Eye (tissue), 1 donor: ENCODE measurements at places on chromosomes 1 and 21.

GRCh38 chr1:91243171-91243570 lies 161.5 kb downstream of the HFM1 start:
- DNase-seq, result no peak

GRCh38 chr1:64098846-64099582 lies 104.4 kb upstream of the UBE2U start:
- DNase-seq, result no peak

DNA sequence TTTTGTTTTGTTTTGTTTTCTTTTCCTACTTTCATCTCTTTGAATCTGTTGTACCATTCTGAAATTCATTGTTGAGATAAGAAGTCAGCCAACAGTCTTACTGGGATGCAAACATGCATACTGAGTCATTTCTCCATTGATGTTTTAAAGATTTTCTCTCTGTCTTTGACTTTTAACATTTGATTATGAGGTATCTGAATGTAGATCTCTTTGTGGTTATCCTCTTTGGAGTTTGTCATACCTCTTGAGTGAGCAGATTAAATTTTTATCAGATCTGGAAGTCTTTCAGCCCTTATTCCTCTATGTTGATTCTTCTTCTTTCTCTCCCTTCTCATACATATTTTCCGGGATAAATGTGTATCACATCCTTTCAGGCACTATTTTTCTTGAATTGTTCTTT lies 406.9 kb upstream of the NCAM2 start:
- no peak for DNase-seq

GRCh38 chr21:40242586-40243265 lies 375.5 kb downstream of the PCP4 start:
- no peak for DNase-seq

GRCh38 chr1:16243936-16244649 lies 7.1 kb upstream of the CPLANE2 start:
- peak; percentile 94 for DNase-seq

DNA sequence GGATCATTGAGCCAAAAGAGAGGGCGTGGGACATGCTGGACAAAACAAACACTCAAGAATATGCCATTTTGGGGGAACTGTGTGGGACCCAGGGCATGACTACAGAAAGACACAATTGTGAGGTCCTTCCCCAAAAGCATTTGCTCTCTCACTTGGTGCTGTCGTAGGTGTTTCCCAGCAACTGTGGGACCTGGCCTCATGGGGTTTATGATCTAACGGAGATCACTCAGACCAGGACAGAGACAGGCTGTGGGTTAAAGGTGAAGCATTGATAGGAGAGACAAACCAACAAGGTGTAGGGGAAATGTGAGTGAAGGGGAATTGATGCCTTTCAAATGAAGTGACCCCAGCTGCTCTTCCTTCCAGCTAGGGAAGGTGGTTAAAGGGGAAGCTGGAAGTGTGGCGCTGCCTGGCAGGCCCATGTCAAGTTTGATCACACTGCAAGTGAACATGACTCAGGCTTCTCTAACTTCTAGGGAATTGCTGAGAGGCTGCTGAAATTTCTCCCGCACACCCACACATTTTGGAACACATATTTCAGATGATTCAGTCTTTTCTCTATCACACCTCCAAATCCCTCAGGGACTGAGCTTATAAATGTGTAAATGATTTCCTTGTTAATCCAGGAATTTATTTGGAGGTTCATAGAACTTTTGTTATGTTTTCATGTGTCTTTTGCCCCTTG lies 30.2 kb downstream of the TRAF5 start:
- DNase-seq, result no peak

DNA sequence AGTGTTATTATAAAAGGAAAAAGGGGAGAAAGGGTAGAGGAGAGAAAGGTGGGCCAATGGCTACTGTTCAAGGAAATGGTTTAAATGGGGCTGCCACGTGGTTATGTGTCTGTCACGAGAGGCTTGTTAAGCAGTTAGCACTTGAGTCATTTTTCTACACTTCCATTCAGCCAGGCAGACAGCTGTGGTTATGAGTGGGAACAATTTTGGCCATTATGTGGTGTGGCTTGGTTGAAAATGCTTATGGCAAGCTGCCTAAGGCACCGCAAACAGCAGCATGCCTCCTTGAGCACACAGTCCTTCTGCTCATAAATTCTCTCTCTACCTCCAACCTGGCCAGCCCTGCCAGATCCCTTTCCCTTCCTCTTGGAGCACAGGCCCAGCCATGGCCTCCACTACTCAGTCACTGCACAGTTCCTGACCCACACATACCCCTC lies 3.2 kb upstream of the SRM start:
- no peak for DNase-seq

GRCh38 chr1:112954017-112954650 lies 1.9 kb downstream of the SLC16A1 start:
- DNase-seq, result peak; percentile 23

DNA sequence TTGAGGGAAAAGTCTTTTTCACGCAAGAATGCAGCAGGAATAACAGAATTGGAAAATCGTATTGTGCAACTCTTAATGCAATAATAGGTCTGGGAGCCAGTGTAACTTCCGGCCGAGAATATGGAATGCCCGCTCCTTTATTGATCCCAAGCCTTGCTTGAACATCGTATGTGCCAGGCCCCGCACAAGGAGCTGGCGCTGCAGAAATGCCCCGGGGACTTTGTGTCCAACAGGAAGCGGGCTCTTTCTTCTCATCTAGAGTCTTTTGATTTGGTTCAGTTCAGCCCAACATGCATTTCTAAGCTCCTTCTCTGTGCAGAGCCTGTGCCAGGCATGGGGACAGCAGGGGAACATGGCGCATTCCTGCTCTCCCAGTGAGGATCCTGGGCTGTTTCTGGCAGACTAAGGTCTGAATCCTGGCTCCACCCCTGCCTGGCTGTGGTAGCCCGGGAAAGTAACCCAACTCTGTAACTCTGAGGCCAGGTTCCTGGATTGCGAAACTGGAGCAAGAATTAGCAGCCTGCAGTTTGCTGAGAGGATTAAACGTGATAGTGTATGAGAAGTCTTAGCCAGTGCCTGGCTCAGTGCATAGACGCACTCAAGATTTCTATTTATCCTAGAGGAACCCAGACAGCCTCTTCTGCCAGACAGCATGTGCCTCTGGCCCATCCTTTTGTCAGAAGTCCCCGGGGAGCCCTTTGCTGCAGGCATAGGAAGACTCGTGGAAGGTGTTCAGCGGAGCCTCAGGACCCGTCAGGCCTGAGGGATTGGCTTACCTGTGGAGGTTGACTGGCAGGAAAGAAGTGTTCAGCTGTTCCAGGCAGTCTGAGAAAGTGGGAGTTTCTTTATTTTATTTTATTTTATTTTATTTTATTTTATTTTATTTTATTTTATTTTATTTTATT lies 987 bp upstream of the CDCP2 start:
- peak; percentile 44 for DNase-seq

DNA sequence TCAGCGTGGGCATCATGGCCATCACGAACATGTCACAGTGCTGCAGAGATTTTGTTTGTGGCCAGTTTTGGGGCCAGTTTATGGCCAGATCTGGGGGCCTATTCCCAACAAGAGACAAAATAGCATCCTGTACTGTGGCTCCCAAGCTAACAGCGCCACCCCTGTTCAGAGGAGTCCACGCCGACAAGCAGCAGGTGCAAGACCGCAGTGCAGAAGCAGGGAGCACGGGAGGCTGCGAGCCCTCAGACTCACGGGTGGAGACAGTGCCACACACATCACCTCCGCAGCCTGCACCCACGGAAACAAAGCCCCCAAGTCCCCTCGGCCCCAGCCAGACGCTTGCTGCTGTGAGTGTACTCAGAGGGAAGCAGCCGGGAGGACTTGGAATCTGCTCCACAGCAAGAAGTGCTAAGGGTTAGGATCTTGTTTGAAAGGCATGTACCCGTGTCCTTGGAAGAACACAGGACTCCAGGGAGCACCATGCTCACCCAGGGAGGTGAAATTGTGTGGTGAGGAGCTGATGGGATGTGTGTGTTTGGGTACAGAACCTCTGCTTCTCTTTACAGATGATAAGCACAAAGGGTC lies 7.1 kb downstream of the TCP10L start:
- DNase-seq, result no peak

GRCh38 chr1:205224736-205225135 lies 3.0 kb upstream of the TMCC2 start:
- DNase-seq, result no peak

DNA sequence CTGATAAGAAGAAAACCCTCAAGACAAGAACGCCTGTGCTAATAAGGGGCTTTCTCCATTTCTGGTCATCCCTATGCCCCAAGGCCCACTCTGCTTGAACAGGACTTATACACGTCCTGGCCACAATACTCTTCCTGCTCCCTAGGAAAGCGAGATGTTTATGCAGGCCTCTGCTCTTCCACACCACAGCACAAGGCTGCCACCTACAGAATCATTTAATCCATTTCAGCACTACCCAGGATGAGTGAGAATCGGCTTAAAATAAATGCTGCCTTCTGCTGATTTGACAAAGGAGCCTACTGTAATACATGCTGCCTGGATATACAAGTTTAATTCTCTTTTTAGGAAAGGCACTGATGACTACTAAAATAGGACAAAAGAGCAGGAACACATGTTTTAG lies 29.4 kb downstream of the FRRS1 start:
- DNase-seq, result peak; percentile 35

DNA sequence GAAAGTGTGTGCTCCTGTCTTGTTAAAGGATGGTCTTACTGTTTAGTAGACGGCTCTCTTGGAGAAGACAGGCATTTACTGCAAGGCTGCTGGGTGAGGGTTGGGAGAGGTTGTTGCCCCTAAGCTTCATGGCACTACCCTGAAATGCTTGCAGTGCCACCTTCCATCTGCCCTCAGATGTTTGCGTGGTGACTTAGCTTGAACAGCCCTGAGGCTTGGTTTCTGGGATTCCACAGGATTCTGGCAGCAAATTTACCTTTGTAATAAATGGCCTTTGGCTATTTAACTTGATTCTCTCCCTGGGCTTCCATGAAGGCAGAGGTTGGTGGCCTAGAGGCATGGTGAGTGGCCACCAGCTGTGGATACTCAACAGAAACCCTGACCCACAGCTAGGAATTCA lies 11.6 kb downstream of the MTARC1 start:
- no peak for DNase-seq

DNA sequence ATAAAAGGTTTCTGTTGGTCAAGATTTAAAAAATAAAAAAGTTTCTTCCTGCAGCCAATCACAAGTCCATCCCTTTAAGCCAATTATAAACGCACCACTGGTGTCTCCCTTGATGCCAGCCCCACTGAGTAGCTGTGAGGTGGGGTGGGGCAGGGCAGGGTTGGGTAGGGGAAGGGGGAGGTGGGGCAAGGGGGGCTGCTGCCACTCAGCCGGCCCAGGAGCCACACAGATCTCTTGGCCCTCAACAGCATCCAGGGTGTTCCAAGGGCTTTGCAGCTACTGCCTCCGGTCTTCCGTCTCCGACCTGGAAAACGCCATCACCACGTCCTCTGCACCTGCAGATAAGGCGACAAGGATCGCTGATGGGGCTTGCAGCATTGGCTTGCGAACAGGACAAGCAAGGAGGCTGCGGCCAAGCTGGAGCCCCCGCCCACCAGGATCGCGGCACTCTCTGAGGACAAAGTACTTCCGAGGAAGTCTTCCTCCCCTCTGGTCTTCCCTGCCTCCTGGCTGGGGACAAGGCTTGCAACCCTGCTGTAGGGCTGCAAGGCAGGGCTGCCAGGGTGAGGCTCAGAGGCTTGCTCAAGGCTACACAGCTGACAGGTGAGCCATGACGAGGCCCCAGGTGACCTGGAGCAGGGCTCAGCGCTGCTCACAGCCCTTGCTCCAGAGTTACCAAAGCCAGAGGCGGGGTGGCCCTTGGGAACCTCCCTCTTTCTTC lies 26.8 kb upstream of the CLSTN1 start:
- no peak for DNase-seq

GRCh38 chr1:160432371-160432786 lies 32.0 kb downstream of the VANGL2 start:
- no peak for DNase-seq

DNA sequence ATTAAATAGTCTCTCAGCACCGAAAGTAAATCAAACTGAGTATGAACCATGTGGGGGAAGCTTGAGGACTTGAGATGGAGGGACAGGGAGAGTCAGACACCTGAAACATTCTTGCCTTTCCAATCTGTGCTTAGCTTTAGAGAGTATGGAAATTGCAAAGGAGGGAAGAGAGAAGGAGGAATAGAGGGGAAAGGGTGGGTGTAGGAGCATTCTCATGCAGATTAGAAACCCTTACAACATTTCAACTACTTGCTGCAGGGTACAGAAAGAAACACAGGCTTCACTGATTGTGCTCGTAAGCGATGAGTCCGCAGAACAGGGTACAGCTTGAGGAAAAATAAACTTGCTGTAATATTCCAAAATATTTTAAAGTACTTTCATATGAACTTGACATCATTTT lies 73.8 kb downstream of the NIBAN1 start:
- no peak for DNase-seq

GRCh38 chr1:21362096-21362495 lies 71.8 kb upstream of the ECE1 start:
- no peak for DNase-seq

DNA sequence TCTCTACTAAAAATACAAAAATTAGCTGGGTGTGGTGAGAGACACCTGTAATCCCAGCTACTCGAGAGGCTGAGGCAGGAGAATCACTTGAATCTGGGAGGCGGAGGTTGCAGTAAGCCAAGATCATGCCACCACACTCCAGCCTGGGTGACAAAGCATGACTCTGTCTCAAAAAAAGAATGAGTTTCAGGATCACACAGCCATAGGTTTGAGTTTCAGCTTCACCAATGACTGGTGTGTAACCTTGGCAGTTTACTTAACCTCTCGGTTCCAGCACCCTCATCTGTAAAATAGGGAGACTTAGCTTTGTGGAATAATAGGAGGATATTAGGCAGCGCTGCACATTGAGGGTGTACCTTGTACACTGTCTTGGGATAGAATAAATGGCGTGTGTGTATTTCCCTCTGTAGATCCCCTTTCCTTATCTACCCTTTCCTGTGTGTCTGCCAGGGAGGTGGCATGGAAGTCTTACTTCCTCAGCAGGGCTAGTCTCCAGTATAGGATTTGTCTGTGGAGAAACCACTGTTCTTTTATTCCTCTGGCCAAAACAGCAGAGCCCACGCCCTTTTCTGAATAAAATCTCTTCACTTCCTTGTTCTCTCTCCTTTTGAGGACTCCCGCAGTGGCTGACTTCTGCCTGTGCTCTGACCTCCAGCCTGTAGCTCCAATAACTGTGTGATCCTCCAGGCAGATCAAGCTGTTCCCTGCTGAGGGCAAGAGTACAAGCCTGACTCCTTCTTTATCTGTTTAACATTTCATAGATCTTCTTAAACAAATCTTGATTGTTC lies 90.4 kb downstream of the HHAT start:
- no peak for DNase-seq

GRCh38 chr1:48084826-48085225 lies 87.6 kb upstream of the TRABD2B start:
- no peak for DNase-seq
